ENCODE measurements at places on chromosomes 7 and 10. TPM values are rescaled to one million over a fixed set of nuclear protein-coding genes. Genes with fewer than 3 reads are reported as not detected.

HOXA5 gene
- 2.4 TPM for polyA plus RNA-seq

KIAA1549 gene
- polyA plus RNA-seq: 1.1 TPM

ARHGEF5 gene
- polyA plus RNA-seq: 27.9 TPM

RBP4 gene
- polyA plus RNA-seq: not detected

ASNS gene
- 127 TPM for polyA plus RNA-seq

ZNF804B gene
- polyA plus RNA-seq: not detected

SAMD8 gene
- polyA plus RNA-seq: 3.8 TPM

OR9A2 gene
- not detected for polyA plus RNA-seq

C7orf57 gene
- 0.17 TPM for polyA plus RNA-seq

Measured in foreskin keratinocyte (primary cell).